GF-D8 (cell line): ENCODE measurements at places on chromosomes 16 and 17.

GRCh38 chr17:27339836-27340550, 46.1 kb downstream of the WSB1 start:
- no peak for DNase-seq

GRCh38 chr17:50303596-50303995, 29.3 kb downstream of the TMEM92 start:
- DNase-seq: no peak

DNA sequence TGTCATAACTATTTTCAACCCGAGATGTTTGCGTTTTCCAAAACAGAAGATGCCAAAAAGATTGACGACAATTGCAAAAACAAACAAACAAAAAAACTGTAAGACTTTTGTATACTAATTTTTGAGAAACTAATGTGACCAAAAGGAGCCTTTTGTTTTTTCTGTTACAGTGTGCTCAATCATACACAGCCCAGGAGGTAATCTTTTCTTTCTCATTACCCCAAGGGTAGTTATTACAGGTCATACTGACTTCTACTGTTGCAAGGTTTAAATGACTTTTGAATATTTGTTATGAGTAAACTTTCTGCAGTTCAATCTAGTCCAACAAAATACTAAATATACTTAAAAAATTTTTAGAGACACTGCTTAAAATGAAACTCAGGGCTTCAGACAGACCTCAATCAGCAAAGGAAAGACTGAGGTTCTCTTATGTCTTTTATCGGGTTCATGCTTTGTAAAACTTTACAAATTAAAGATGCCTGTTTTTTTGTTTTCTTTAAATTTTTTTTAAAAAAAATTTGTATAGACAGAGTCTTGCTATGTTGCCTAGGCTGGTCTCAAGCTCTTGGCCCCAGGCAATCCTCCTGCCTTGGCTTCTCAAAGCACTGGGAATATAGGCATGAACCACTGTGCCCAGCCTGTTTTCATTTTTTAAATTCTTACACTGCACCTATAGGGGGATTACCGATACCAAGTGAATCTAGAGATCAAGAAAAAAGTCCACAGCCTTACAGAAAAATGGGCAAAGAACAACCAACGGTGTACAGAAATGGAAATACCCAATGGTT, 47.6 kb downstream of the SPOP start:
- no peak for DNase-seq

DNA sequence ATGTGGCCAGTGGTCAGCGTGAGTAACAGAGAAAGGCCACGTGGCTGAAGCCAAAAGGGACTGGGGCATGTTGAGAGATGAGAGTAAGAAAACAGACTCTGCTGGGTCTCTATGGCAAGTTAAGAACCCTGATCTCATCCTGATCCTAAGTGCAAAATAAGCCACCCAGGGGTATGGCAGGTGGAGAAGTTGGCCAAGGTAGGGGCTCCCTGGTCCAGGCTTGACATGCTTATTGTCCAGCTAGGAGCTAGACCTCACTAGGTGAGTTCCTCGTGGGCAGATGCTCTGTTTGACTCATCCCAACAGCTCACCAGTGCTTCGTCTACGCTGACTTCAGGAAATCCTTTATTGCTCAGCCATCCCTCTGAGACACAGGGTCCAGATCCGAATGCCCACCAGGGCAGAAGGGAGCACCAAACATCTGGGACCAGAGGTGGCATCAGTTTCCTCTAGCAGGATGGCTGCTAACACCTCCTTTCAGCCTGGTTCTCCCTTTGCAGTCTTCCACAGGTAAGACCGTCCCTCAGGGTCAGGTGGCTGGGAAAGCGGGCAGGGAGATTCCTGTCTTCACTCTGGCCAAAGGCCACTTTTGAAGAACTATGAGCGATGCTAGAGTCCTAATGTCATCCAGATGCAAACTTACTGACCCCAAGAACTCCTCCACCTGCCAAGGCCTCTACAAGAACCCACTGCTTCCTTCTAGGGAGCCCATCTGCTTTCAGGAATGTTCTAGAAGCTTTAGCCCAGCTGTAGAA, 99.5 kb downstream of the CDYL2 start:
- no peak for DNase-seq

DNA sequence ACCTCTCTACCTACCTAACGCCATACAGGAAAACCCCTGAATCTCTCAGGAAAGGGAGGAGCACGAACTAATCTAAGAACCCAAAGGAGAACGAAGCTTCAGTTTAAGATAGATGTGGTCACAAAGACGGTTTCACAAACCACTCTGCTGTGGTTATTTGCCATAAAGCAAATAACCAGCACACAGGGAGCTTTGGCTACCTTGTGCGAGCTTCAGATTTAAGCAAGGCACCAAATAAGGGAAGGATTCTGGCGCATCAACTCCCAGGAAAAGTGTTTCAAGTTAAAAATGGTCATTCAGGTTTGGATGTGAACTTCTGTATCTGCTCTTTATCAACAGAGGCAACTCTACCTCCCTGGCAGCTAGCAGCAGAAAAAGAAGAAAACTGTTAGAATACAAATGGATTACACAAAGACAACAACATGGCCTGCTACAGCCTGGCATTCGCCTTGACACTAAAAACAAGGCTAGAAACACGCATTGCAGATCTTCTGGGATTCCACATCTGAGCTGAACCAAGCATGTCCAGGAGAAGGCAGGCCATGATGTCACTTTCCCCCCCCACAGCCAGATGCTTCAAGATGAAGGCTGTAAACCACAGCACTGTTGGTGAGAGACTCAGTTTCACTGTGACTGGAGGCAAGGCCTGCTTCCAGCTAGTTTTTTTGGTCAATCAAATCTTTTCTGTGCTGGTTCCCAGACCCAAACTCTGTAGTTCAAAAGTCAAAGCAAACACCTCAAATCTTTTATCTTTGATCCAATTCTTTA, 43.6 kb downstream of the SMG6 start:
- no peak for DNase-seq
